ENCODE measurements at places on chromosomes 2 and 18.

DNA sequence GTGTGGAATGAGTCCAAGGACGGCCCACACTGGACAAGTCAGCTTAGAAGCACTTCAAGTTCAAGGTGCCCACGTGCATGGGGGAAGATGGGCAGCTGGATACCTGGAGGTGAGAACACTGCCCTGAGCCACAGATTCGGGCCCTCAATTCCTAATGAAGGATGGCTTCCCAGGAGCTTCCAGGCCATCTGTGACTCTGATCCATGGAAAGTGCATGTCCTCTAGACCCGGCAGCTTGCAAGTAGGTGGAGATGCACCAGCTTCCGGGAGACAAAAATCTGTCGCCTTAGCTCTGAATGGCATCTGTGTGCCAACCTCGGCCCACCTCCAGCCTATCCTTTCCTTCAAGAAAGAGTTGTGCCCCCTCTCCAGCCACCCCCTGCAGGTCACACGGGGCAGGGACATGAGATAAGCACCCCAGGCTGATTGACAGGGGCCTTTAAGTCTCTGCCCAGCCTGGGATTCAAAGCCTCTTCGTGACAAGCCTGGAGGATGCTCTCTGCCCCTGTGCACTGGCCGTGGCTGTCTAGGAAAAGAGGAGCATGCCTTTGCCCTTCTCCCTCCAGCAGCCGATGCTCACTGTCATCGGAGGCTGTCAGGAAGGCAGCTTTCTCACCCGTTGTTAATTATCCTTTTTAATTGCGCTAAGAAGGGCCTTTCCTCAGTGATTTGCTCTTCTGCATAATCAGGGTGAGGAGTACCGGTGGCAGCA lies 65.5 kb downstream of the BIN1 start:
- no peak for DNase-seq

DNA sequence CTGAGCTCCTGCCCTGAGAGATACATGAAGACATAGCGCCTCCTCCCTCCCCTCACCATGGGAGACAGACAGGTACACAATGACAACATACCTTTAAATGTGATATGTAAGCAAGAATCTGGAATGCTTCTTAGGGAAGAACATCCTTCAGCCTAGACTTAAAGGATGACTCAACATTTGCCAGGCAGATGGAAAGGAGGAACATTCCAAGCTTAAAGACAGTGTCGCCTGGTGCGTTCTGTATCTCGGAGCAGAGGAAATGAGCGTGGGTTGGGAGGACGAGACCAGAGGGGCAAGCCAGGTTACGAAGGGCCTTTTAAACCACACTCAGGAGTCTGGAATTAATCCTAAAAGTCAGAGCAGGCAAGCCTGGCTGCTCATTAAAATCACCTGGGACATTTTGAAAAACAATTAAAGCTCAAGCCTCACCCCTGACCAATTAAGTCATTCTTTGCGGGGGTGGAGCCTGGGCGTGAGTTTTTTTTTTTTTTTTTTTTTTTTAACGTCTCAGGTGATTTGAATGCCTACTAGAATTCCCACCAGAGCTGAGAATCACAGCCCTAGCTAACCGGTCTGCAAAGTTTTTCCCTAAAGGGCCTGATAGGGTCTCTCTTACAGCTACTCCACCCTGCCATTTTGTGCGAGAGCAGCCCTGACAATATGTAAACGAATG lies 131.2 kb upstream of the SEC11C start:
- DNase-seq = no peak

DNA sequence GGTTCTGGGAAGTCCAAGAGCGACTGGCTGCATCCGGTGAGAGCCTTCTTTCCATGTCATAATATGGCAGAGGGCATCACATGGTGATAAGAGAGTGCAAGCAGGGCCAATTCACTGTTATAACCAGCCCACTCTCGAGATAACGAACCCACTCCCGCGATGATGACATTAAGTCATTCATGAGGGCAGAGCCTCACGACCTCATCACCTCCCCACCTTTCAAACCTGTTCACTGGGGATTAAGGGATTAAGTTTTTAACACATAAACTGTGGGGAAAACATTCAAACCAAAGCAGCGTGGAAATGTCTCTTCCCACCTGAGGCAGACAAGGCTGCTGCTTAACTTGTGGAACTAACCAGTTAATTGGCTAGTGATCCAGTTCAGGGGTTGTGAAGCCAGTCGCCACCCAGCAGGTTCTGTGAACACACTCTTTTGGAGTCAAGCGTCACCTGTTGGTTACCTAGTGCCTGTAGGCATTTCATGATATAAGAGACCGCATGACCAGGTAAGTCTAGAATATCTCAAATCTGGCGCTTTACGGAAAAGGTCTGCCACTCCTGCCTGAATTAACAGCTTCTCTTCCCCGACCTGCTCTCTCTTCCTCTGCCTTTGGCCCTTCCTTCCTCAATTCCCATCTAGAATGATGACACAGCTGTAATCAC lies 54.3 kb downstream of the EDAR start:
- DNase-seq = no peak

- DNase-seq = no peak
Observed at GRCh38 chr2:112155331-112156151, 17.4 kb downstream of the FBLN7 start.

DNA sequence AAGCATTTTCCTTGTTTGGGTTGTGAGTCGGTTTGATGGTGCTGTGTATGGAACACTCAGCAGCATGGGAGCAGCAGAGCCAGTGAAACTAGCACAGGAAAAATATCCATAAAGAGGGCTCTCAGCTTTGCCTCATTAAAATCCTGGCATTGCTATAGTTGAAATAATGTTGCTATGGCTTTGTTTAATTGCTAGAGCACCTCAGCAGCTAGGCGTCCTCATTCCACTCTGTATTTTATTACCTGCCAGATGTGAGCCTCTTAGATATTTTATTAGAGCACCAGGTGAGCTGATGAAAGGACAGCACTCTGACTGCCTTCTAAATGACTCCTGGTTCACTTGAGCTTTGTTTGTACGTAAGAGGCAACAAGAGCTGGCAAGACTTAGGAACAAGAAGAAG lies 232.4 kb downstream of the MTX2 start:
- no peak for DNase-seq

Data from glomerular endothelial cell (primary cell).